ENCODE measurements at places on chromosomes 1 and 21.

- DNase-seq, result no peak
Measured at GRCh38 chr1:60861961-60862567, 220.3 kb upstream of the NFIA start.

- no peak for DNase-seq
Measured at GRCh38 chr1:47587891-47588582, 150.2 kb downstream of the FOXD2 start.

DNA sequence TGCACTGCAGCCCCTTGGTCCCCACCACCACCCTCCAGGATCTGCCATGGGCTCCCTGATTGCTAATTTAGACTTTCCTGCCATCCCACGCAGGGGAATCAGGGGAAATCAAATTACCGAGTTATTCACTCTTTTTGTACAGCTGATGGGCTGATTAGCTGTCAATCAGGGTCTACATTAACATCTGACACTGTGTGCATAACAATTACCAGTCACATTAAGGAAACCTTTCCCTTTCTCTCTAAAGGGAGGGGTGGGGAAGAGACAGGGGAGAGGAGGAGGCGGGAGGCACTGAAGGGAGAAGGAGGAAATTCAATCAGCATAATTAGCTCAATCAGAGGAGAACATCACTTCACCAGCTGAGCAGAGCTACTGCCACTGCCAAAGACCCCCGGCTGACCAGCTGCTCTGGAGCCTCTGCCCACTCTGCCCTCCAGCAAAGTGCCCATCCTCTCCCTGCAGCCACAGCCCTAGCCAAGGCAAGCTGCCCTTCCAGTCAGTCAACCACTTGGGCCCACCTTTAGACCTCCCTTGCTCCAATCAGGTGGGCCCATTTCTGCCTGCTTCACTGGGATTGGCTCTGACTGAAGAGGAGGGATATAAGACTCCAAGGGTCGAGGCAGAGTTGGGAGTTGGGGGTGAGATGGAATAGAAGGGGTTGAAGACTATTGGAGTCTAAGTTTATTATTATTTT is 199.3 kb upstream of the ZC3H12A start:
- DNase-seq, result no peak

DNA sequence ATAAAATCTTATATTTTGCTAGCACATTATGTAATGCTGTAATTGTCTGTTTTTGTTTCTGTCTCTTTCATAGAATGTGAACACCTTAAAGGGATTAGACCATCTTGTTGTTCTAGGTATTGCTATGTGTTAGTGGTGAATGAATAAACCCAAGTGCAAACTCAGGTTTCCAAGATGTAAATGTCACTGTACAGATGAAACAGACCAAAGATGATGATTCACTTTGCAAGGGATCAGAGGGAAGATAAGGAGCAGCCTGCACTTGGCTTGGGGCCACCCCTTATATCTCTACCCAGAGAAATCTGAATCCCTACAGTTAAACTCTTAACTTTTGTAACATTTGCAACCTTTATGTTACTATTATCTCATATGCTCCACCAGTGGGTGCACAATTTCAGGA is 25.4 kb downstream of the UROD start:
- no peak for DNase-seq

DNA sequence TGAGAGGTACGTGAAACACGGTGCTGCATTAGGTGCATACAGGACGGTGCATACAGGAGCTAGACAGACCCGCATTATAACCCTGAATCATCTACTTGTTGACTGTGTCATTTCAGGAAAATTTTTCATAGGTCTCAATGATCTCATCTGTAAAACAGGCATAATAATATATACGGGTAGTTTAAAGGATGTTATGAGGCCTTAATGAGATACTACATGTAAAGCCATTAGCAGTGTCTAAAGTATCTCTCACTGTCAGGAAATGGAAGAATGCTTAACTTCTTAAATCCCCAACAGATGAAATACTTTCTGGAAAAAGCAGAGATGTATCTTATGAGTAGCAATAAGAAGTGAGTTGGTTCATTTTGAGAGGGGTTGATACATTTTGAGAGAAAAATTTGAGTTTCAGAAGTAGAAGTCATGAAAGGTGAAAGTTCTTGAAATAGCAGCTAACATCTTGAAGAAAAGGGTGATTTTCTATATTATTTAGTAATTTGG is 669.6 kb downstream of the PTPRC start:
- no peak for DNase-seq

DNA sequence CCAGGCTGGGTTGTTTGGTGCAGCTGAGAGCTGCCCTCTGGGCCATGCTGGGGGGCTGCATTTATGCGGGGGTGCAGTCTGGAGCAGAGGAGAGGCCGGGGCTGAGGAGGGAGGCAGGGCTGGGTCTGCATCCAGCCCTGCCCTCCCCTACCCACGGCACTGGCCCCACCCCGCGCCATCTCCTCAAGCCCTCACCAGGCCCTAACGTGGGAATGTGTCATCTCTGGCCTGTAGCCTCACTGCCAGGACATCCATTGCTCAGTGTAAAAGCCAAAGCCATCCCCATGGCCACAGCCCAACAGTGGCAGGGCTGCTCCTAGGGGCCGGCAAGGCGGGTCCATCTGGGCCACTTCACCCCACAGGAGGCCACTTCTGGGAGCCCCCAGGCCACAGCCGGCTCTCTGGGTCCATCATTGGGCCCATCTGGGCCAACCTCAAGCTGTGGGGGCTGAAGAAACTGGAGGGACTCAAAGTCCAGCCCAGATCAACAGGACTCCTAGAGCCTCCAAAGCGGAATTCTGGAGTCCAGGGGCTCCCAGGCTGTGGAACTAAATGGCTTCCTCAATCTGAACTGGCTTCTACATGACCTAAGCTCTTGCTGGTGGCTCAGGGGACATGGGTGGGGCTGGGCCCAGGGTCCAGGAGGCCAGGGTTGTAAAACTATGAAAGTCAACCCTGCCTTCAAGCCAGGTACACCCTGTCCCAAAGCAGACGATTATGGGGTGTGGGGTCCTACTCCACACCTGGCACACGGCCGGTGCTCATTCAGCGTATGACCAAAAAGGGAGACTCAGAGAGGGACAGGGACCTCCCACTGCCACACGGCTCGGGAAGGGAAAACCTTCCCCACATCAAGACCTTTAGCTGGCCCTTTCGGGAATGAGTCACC is 32.6 kb downstream of the RUNX3 start:
- no peak for DNase-seq

GRCh38 chr21:38968887-38969543 is 163.3 kb downstream of the ETS2 start:
- DNase-seq, result no peak

DNA sequence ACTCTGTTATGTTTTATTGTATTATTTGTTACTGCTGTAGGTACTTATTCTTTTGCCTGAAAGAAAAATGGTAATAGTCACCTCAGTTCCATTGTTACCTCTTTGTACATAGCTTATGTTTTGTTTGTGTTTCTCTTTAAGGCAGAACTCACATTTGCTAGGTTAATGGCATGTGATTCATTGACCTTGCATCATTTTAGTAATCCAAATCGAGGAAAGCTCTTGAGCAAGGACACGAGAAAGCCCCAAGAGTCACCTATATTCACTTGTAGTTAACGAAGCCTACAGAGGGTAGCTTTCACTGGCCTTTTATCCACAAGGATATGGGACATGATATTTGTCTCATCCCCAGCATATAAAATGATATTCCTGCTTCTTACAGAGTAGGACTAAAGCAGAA is 1765.2 kb downstream of the NCAM2 start:
- no peak for DNase-seq

- DNase-seq, result no peak
Measured at GRCh38 chr1:178997428-178997827, 28.3 kb upstream of the FAM20B start.

- no peak for DNase-seq
Measured at GRCh38 chr1:6923416-6923815, 138.2 kb downstream of the CAMTA1 start.

DNA sequence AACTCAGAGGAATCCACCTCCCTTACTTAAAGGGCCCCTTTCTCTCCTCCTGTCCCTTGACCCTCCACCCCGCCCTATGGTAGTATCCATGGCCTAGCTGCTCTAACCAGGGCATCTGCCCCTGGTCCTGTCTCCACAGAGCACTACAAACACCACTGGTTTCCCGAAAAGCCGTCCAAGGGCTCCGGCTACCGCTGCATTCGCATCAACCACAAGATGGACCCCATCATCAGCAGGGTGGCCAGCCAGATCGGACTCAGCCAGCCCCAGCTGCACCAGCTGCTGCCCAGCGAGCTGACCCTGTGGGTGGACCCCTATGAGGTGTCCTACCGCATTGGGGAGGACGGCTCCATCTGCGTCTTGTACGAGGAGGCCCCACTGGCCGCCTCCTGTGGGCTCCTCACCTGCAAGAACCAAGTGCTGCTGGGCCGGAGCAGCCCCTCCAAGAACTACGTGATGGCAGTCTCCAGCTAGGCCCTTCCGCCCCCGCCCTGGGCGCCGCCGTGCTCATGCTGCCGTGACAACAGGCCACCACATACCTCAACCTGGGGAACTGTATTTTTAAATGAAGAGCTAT is 1.7 kb downstream of the BTG2 start:
- DNase-seq, result peak; percentile 65
